NCI-H524 treated with DMSO at 0.1 percent for 48 hours (cell line): ENCODE measurements at places on chromosomes 2 and 18.

DNA sequence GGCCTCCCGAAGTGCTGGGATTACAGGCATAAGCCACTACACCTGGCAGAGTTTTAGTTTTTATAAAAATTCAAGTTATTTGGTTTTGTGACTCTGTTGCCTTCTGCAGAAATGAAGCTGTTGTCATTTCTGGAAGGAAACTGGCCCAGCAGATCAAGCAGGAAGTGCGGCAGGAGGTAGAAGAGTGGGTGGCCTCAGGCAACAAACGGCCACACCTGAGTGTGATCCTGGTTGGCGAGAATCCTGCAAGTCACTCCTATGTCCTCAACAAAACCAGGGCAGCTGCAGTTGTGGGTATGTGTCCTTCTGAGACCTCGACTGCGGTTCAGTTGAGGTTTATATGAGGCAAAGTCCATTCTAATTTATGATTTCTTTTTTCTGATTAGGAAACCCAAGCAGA, 7.2 kb downstream of the MTHFD2 start:
- DNase-seq: no peak

DNA sequence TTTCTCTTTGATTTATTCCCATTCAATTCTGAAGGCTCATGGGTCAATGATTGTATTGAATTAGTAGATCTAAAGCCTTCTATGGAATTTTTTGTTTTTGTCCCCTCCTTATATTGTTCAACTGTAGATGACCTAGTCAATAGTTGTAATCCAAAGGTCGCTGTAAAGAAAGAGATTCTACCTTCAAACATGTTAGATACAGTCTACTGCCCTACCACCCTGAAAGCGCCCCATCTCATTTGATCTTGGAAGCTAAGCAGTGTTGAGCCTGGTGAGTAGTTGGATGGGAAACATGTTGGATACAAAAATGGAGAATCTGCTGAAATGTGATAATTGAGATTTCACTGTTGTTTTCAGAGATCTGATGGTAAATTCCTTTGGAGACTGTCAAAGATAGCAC, 63.0 kb downstream of the PPP1R1C start:
- no peak for DNase-seq

- DNase-seq: no peak
These were observed 13.2 kb downstream of the MROH2A start for GRCh38 chr2:233791151-233791882.

- no peak for DNase-seq
These were observed 73.6 kb downstream of the ST6GAL2 start for GRCh38 chr2:106812383-106812782.

DNA sequence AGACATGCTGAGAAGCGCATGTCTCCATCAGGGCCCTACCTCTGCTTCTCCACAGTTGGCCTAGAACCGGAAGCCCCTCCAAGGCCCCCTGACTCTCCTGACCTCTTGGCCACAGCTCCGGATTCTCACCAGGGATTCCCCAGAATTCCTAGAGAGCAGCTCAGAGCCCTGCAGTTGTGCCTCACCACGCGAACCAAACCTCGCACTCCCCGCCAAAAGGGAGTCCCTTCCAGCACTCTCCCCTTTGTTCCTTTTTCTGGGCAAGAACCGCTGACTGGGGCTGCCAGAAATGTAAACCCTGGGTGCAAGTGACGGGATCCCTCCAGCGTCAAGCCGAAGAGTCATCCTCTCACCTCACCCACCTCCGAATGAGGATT, 36.7 kb downstream of the AFF3 start:
- DNase-seq: no peak

- no peak for DNase-seq
These were observed 137.6 kb upstream of the HNMT start for GRCh38 chr2:137826373-137827372.

DNA sequence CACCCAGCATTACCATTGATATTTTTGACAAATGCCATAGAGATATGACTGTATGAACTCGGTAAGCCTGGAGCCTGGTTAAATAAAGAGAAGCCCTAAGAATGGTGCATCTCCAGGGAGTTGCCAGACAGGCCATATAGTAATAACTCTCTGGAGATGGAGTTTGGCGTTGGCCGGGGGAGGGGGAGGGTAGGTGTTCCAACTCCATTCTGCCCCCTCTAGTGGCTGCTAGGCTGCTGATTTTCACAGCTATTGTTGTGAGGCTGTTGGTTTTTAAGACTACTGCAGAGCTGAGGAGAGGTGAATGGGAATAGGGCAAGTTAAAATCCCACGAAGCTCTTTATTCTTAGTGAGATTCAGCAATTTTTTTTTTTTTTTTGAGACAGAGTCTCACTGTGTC, 99.9 kb downstream of the GALNT14 start:
- DNase-seq: no peak

- no peak for DNase-seq
These were observed 23.0 kb upstream of the ODC1 start for GRCh38 chr2:10471046-10471571.

DNA sequence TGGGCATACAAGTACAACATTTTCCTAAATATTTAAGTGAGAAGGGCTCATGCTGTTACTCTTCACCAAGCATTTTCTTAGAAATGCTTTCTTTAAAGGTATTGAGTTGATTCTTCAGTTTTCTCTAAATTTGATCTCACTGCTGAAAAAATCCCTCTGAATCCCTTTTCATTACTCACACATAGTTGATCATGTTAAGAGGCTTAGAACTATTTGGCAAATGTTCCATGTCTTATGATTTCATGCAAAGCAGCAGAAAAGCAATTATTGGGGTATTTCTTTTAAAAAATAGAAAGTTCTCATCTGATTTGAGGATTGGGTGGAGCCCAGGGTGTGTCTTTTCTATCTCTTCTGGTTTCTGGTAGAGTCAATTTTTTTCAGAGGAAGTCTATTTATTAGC, 1079.8 kb upstream of the ZEB2 start:
- DNase-seq: no peak

DNA sequence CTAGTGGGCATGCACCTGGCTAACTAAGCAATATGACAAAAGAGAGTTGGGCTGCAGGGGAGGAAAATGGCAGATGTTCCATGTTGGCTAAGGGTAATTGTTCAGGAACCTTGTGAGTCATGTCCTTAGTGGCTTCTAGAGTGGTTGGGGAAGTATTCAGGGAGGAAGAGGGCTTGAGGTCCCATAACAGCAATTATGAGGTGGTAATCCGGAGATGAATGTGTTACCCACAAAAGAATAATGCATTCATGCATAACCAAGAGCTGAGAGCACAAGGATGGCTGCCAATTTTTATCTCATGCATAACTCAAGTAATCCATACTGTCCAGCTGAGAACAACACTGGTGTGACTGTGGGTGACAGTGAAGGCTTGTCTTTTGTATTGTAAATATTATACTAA, 42.9 kb downstream of the TMEFF2 start:
- peak; percentile 63 for DNase-seq
